Stimulated activated CD4-positive, alpha-beta T cell treated with anti-CD3 and anti-CD28 coated beads, Interleukin-1b, Interleukin-23, amount 100 ng/mL, for 24 hours (primary cell): ENCODE measurements at places on chromosomes 11 and 22.

DNA sequence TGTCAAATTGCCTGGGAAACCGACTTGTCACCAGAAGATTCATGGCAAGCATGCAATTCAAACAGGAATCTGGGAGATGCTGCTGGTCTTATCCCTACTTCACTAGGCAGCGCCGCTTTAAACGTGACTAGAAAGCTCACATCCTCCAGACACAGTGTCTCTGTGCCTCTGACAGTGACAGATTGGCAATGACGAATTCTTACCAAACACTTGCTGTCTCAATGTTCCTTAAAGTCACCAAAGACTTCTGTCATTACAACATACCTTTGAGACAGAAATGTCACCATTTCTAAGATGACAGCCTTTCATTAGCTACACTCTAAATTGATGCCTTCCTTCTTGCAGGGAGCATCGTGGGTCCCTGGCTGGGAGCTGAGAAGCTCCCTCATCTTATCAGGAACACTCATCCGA, 197.8 kb downstream of the CWF19L2 start:
- DNase-seq = no peak

DNA sequence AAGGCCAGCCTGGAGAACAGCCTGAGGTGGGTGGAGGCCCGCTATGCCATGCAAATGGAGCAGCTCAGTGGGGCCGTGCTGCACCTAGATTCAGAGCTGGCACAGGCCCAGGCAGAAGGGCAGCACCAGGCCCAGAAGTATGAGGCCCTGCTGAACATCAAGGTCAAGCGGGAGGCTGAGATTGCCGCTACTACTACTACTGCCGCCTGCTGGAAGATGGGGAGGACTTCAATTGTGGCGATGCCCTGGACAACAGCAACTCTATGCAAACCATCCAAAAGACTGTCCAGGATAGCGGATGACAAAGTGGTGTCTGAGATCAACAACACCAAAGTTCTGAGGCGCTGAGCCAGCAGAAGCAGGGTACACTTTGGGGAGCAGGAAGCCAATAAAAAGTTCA, 3.1 kb upstream of the TMEM218 start:
- no peak for DNase-seq

DNA sequence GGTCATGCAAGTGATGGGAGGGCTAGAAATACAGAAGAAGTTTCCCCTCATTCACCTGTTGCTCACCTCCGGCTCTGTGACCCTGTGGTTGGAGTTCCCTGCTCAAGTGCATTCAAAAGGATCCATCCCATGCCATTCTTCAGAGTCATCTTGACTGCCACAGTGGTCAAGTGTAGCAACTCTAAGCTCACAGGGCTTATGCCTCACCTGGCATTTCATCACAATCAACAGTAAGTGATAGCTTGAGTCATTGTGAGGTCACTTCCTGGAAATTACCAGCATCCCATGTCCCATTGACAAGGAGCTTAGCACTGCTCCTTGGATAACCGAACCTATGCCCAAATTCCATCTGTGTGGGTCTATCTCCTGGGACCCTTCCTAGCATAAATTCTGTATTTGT, 55.6 kb downstream of the OR4C45 start:
- no peak for DNase-seq

GRCh38 chr22:23925020-23925606, 30.9 kb downstream of the MIF start:
- no peak for DNase-seq

DNA sequence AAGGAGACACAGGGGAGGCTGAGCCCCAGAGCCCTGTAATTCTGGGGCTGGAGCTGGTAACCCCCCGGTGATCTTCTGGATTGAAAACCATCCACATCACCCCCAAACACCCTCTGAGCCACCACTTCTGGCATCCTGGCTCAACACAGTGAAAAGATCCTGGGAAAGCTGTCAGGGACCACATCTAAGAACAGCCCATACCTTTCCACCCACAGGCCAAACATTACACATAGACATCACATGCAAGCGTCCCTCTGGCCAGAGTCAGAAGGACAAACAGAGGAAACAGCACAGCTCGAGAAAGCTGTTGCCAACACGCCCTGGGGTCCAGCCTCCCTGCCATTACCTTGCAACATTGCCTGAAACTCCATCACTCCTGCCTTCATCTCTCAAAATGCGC, 469.5 kb downstream of the SOX6 start:
- no peak for DNase-seq

- no peak for DNase-seq
Observed at GRCh38 chr22:46297151-46297812, 612 bp downstream of the GTSE1 start.
